ENCODE measurements at places on chromosomes 2 and 18. TPM values are rescaled to one million over a fixed set of nuclear protein-coding genes. Genes with fewer than 3 reads are reported as not detected.

Gene SMYD1
- total RNA-seq: not detected

- H3K27me3 ChIP-seq: no peaks in the 10 kb centered on the region
- no peak overlapping the region for H3K27ac ChIP-seq
- no peak for DNase-seq
- H3K4me3 ChIP-seq: no peak overlapping the region
Observed at GRCh38 chr2:152462120-152462519, 127.1 kb downstream of the FMNL2 start.

- H3K27me3 ChIP-seq: no peaks in the 10 kb centered on the region
- no peak overlapping the region for H3K4me3 ChIP-seq
- DNase-seq: no peak
- peaks cover 10% of the 10 kb centered on the region for H3K4me1 ChIP-seq
Observed at GRCh38 chr2:144115739-144116291, 404.1 kb downstream of the ZEB2 start.

GRCh38 chr18:58069721-58070292 lies 25.8 kb downstream of the NEDD4L start:
- H3K4me1 ChIP-seq: no peaks in the 10 kb centered on the region
- DNase-seq: no peak
- no peak overlapping the region for H3K27ac ChIP-seq
- no peak overlapping the region for H3K4me3 ChIP-seq

Gene B3GNT2
- 20.1 TPM for total RNA-seq

DNA sequence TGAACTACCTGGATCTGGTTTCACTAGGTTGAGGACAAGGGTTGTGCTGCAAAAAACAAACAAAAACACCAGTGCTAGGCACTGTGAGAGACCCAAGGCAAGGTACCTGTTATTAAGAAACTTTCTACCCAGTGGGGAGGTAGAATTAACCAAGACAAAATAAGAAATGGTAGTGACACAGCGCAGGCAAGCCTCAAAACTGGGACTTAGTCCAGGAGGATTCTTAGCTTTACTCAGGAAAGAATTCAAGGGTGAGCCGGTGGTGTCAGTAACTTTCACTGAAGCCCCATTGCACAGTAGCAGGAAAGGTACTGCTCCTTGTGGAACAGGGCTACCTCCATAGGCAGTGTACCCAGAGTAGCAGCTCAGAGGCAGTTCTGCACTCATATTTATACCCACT lies 131.6 kb downstream of the SCG2 start:
- H3K27me3 ChIP-seq: no peaks in the 10 kb centered on the region
- no peak for DNase-seq
- H3K4me1 ChIP-seq: peaks cover 34% of the 10 kb centered on the region
- H3K27ac ChIP-seq: no peak overlapping the region

Gene WIPF1
- total RNA-seq: 50.4 TPM

DNA sequence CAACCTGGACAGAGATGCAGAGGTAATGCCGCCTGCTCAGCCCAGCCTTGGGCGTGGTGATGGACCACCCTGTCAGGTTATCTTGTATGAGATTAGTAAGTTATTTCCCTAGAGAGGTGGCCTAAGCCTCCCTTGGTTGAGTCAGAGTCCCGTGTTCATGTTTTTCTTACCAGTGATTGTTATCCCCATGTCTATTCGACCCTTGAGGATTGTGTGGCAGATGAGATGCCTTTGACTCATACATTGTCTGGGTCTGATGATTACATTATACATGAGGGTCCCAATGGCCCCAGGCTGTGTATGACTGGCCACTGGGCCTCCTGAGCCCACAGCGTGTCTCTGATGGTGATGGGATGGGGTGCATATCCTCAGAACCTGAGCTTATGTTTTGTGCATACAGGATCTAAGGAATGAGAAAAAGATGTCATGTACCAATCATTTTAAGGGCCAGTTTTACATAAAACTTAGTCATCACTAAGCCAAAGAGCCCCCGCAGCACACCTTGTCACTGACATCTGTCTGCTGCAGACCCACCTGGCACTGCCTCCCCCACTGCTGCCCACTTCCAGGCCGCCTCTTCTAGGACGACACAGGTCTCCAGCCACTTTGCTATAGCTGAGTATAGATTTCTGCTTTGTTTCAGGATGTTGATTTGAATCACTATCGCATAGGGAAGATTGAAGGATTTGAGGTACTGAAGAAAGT lies 7.7 kb downstream of the PPP1R7 start:
- H3K4me1 ChIP-seq: peaks cover 4% of the 10 kb centered on the region
- H3K27ac ChIP-seq: no peak overlapping the region
- H3K4me3 ChIP-seq: no peak overlapping the region
- H3K27me3 ChIP-seq: no peaks in the 10 kb centered on the region
- DNase-seq: no peak

Gene C2orf81
- 1.9 TPM for total RNA-seq

DNA sequence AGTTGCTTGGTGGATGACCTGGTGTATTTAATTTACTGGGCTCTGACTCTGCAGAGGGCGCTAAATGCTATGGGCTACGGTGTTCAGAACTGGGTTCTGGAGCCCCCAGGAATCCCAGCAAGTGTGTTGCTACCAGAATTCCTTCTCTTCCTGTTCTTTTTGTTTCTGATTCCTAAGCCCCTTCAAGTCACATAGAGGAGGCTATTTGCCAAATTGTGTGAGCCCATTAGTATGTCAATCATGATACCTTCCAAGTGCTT lies 358.2 kb upstream of the SPRED2 start:
- no peaks in the 10 kb centered on the region for H3K36me3 ChIP-seq
- no peaks in the 10 kb centered on the region for H3K4me1 ChIP-seq
- H3K4me3 ChIP-seq: no peak overlapping the region
- H3K27me3 ChIP-seq: no peaks in the 10 kb centered on the region
- no peak for DNase-seq

Gene DCDC2C
- total RNA-seq: 6.6 TPM

Gene C18orf54
- 1.1 TPM for total RNA-seq

Gene DOK6
- 2.0 TPM for total RNA-seq

Gene CROCC2
- total RNA-seq: not detected

GRCh38 chr2:159051133-159051532 lies 82.7 kb downstream of the TANC1 start:
- DNase-seq: no peak
- H3K4me1 ChIP-seq: peaks cover 9% of the 10 kb centered on the region
- peak overlapping the region; percentile 59 for H3K27ac ChIP-seq
- no peaks in the 10 kb centered on the region for H3K27me3 ChIP-seq

DNA sequence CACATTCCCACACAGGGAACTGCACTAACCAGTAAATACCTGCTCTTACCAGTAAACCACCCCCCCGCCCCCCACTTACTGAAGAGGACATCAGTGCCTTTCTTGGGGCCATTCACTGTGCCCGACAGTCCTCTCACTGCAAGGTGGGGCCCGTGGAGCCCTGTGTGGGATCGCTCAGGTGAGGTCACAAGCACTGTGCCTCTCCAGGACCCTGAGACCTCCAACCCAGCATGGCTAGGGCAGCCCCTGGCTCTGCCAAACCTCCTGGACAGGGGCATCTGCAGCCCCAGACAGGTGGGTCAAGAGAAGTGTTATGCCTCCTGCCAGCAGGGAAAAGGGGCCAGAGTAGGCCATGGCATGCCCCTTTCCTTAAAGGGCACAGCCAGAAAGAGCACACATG lies 6.7 kb upstream of the NEURL3 start:
- DNase-seq: no peak
- no peak overlapping the region for H3K27ac ChIP-seq
- no peaks in the 10 kb centered on the region for H3K27me3 ChIP-seq
- H3K36me3 ChIP-seq: no peaks in the 10 kb centered on the region
- H3K4me1 ChIP-seq: peaks cover 12% of the 10 kb centered on the region

DNA sequence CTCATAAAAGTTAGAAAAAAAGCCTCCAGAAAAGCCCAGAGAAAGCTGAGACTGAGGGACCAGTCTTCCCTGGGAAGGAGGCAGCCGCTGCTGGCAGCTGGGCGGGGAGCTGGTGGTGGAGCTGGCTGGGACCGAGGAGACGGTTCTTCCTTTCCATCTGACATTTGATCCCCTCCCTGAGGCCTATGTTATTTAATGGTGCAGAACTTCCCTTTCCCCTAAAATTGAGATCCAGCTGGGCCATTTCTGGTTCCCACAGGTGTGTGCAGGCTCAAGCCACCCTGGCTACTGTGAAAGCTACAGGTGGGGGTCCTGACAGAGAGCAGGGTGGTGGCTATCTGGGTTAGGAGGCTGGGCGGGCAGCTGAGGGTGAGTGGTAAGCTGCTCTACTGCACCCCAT lies 81.5 kb upstream of the FZD7 start:
- no peak for DNase-seq
- no peak overlapping the region for H3K4me3 ChIP-seq
- H3K27ac ChIP-seq: no peak overlapping the region
- H3K36me3 ChIP-seq: no peaks in the 10 kb centered on the region
- H3K4me1 ChIP-seq: no peaks in the 10 kb centered on the region
- no peaks in the 10 kb centered on the region for H3K27me3 ChIP-seq

Gene VWC2L
- 0.27 TPM for total RNA-seq

Gene ERFE
- total RNA-seq: 1.3 TPM

Gene SULT1C4
- 2.8 TPM for total RNA-seq

- DNase-seq: no peak
- H3K27me3 ChIP-seq: no peaks in the 10 kb centered on the region
- no peaks in the 10 kb centered on the region for H3K4me1 ChIP-seq
- H3K27ac ChIP-seq: no peak overlapping the region
- no peak overlapping the region for H3K4me3 ChIP-seq
Observed at GRCh38 chr2:13545320-13545719, 828.6 kb downstream of the TRIB2 start.

GRCh38 chr2:217823626-217824025 lies 179.2 kb downstream of the TNS1 start:
- H3K4me1 ChIP-seq: peaks cover 98% of the 10 kb centered on the region
- peaks cover 70% of the 10 kb centered on the region for H3K36me3 ChIP-seq
- no peak overlapping the region for H3K4me3 ChIP-seq

Gene FIGN
- 21.2 TPM for total RNA-seq
